Right lung (tissue), 10 donors: ENCODE measurements at places on chromosomes 12 and 14.

DNA sequence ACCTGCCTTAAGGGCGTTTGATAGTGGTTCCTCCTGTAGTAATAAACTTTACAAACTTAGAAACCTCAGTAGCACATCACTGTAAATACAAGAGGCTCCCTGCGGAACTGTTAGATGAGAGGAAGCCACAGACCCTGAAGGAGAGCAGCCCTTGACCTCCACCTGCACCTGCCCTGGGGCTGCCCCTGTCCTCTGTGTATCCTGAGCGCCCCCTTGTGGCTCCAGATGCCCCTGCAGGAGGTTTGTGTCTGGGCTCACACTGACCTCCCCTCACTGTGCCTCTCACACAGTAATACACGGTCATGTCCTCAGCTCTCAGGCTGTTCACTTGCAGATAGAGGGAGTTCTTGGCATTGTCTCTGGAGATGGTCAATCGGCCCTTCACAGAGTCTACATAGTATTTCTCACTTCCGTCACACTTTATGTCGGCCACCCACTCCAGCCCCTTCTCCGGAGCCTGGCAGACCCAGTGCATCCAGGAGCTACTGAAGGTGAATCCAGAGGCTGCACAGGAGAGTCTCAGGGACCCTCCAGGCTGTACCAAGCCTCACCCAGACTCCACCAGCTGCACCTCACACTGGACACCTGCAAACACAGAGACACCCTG, 1059.8 kb downstream of the TMEM121 start:
- DNase-seq, result no peak

GRCh38 chr14:57086271-57087162, 182.2 kb downstream of the EXOC5 start:
- no peak for DNase-seq

DNA sequence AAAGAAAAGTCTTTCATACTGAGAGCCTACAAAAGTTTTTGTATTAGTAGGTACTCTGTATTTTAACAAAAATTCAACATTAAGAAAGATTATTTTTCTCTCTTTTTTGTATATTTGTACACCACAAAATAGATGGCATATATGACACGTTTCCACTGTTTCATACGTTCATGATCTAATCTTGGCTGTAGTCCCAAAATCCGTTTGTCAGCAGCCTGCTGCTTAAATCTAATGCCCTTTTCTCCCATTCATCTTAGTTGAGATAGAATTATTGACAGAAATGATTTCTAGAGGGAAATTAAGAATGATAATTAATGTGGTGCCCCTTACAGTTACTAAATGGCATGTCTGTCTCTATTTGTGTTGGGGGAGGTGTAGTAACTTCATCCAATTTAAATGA, 140.7 kb upstream of the NOVA1 start:
- DNase-seq, result no peak

DNA sequence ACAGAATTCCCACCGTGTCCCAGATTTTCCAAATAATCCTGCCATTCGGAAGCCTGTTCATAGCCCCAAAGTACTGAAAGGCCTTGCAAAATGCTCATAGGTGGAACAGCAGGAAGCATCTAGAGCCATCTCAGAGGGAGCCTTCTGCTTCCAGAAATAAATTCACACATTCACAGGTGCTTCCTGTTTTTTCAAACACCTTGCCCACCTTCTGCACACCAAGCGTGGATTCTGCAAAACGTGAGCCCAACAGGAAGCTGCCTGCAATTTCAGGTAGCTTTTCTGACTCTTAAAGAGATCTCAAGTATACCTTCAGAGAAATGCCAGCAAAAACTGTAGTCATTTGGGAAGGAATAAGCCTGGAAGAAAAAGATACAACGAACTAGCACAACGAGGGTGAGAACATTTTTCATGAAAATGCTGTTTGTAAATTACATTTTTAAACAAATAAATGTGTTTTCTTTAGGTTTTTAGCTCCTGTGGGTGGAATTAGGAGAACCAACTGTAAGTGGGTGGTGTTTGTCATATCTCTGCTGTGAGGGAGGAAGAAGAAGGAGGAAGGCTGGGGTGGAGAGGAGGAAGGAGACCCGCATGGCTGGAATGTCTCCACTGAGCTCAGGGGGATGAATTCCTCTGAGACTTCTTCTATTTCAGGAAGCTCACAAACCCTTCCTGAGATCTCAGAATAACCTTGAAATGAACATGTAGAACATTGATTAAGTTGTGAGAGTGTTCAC, at the start of gene IFNG-AS1:
Gene IFNG-AS1, plus strand, starts transcription at position 264 of the 737 bp plus-strand sequence.
- DNase-seq, result no peak

GRCh38 chr14:67738740-67739504, 37.2 kb downstream of the RDH12 start:
- DNase-seq, result no peak

GRCh38 chr14:71711619-71712018, 220.6 kb upstream of the RGS6 start:
- DNase-seq, result no peak
